ENCODE measurements at places on chromosomes 7 and 10.

DNA sequence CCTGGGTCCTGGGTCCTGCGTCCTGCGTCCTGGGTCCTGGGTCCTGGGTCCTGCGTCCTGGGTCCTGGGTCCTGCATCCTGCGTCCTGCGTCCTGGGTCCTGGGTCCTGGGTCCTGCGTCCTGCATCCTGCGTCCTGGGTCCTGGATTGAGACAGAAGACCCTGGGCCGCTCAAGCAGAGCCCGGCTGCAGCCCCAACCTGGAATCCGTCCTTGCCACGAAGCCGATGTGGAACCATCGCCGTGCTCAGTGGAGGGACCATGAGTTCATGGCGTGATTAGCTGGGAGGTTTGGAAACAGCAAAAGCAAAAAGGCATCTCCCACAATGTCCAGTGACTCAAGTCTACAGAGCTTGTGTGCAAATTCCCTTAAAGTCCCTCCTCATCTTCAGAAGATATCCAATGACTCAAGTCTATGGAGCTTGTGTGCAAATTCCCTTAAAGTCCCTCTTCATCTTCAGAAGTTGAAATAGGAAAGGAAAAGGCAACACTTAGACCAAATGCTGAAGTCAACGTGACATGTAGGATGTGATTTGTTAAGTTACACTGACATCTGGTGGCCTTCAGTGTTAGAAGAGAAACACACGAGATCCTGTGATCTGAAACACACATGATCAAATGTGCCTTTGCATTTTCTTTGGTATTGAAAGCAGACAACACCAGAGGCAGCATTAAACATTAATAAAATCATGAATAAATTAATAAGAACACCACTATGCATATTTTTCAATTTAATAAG, 179.9 kb downstream of the PTPRN2 start:
- peak; percentile 35 for DNase-seq

- DNase-seq = no peak
Observed at GRCh38 chr10:106559442-106559841, 605.1 kb downstream of the SORCS1 start.

GRCh38 chr10:124739119-124739921, 4.9 kb downstream of the FAM53B start:
- DNase-seq = no peak

GRCh38 chr7:135994466-135995205, 17.5 kb upstream of the MTPN start:
- no peak for DNase-seq

DNA sequence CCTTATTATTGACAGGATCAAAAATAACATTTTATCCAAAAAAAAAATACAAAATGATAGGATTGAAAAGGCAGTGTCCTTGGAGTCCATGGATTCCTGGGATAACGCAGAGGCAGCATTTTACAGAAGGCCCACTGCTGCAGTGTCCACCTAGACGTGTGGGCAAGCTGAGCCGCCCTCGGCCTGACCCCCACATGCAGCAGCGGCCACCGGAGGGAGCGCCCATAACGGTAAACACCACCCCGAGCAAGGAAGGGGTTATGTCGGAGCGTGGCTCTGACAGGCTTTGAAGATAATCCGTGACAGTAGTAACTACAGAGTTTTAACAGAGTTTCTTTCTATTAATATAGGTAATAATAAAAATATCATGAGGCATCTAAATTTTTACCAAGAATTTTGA, 45.3 kb upstream of the PITRM1 start:
- DNase-seq = no peak

DNA sequence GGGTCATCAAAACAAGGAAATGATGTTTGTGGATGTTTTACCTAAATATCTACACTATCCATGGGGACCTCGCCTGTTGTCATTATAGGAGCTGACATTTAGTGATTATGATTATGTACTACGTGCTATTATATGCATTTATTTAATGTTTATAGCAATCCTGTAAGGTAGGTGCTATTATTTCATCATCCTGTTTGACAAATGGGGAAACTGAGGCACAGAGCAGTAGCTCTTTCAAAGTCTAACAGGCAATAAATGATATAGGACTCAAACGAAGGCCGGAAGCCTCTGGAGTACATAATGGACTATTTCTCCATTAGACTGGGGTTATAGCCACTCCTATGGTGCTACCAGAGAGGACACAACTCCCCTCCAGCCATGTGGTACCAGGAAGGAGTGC, 60.6 kb upstream of the KDM7A start:
- DNase-seq = no peak

- peak; percentile 39 for DNase-seq
Observed at GRCh38 chr7:150852371-150852905, at the start of gene AOC1. Gene AOC1 (plus strand): TSS chr7:150852517. CDS start chr7:150856471, 3,954 bp downstream.

- DNase-seq = no peak
Observed at GRCh38 chr7:120862987-120863590, 5.1 kb upstream of the TSPAN12 start.

- DNase-seq = no peak
Observed at GRCh38 chr10:88196291-88196690, 332.9 kb downstream of the PTEN start.

DNA sequence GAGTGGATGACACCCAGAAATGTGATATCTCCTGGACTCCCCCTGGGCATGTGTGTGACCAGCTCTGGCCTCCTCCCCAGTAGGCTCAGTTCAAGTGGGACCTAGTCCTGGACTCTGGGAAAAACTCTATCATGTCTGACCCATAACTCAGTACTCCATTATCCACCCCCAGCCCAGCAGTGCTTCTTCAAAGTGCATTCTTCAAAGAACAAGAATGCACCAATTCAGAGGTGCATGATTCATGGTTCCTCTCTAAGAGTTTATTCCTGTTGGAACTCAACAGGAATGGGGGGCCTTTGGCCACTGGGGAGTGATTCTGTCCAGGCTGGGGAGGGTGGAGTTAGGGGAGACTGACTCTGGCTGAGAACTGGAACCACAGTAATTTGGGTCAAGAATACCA, 173.6 kb upstream of the CXCL12 start:
- no peak for DNase-seq

- DNase-seq = no peak
Observed at GRCh38 chr7:37495574-37496184, 47.0 kb upstream of the ELMO1 start.

DNA sequence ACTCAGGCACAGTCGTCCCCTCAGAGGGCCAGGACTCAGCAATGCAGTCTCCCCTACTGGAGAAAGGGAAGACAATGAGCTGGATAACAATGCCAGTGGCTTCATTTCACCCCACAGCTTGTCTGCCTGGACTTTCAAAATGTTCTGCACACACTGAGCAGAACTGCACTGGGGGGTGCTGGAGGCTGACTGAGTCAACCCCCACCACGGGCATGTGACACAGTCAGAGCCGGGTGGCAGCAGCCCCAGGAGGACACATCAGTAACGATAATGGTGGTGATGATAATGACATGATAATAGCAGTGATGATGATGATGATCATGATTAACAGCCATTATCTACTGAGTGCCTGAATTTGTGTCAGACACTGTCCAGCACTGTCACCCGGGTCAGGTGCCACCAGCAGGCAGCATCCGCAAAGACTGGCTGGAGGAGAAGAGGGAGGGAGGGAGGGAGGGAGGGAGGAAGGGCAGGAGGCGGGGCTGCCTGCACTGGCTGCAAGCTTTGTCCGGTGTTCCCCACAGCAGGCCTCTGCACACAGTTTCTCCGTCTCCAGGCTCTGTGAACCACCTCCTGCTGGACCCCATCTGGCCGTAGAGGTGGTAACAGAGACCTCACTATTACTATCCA, 67.4 kb downstream of the PLXNA4 start:
- DNase-seq = no peak

DNA sequence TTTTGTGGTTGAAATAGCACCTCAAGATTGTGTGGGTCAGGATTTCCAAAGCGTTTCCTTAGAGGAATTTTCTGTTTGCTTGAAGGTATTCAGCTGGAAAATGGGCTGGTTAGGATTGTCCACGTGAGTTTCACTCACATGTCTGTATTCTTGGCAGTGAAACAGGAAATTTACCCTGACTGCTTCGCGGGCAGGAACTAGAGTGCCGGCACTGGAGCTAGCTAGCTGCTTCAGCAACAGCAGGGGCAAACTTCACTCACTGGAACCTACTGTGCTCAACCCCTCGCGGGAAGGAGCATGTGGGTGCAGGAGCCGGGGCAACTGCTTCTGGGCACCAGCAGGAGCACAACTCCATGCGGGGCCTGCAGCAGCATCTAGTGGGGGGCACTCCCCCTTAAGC, 38.0 kb upstream of the RTKN2 start:
- peak; percentile 5 for DNase-seq

- no peak for DNase-seq
Observed at GRCh38 chr7:20236790-20237189, 19.6 kb upstream of the MACC1 start.

DNA sequence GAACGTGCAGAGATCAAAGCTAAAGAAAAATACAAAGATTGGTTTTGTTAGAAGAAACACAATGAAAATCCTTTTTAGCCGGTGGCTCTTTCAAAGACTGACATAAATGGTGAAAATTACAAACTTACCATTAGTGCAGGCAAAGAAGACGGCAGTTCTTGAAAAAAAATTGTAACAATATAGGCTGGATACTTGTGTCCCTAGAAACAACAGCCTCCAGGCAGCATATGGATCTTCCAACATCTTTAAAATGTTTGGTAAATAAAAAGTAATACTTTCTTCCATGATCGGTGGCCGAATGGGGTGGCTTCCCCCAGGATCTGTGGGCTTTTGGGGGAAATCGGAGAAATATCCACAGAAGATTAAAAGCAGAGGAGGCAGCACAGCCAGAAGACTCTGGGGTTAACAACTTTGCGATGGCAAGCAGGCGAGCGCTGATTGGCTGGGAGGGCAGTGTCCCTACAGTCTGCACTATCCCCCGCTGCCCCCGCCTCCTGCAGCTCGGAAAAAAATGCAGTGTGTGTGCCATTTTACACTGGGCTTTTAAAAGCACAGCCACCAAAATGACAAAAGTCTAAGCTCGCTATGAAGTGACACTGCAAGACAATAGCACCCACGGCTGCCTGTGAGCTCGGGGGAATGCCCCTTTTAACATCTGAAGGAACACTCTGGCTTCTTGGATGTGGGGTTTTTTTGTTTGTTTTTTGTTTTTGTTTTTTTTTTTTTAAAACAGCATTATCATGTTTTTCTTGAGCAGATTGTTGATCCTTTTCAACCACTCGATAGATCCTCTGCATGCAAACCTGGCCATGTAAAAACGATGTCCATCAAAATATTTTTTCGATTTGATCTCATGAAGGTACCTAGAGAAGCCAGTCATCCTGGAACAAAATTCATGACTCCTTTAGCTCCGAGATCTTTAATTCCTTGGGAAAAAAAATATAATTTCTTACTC, 31.7 kb upstream of the EPC1 start:
- DNase-seq = peak; percentile 96

- no peak for DNase-seq
Observed at GRCh38 chr10:78524941-78525340, 491.3 kb downstream of the RPS24 start.

- no peak for DNase-seq
Observed at GRCh38 chr7:83837683-83838082, 188.7 kb upstream of the SEMA3E start.

- no peak for DNase-seq
Observed at GRCh38 chr10:69345402-69345801, 67.1 kb downstream of the HK1 start.

GRCh38 chr7:120802751-120803150, 55.2 kb downstream of the TSPAN12 start:
- no peak for DNase-seq

All from CD8-positive, alpha-beta T cell (primary cell).